ENCODE measurements at places on chromosomes 5 and 9.

GRCh38 chr9:105069696-105070095 is 141.7 kb upstream of the ABCA1 start:
- no peak for DNase-seq

GRCh38 chr9:98627296-98627695 is 81.4 kb downstream of the GABBR2 start:
- no peak for DNase-seq

DNA sequence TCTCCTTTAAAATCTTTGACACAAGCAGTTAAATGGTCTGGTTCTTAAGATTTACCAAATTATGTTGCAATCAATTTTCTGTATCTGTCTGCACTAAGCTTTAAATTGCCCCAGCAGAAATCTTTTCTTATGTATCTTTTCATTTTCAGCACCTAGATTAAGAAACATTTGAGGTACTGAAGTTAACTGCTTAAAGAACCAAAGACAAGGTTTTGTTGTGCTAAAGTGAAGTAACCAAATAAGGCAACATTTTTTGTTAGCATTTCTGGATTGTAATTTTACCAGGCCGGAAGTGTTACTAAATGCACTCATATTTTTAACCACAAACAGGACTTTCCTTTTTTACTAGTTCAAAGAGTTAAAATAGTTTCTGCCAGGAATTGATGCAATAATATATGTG is 24.1 kb upstream of the MTAP start:
- DNase-seq: no peak

DNA sequence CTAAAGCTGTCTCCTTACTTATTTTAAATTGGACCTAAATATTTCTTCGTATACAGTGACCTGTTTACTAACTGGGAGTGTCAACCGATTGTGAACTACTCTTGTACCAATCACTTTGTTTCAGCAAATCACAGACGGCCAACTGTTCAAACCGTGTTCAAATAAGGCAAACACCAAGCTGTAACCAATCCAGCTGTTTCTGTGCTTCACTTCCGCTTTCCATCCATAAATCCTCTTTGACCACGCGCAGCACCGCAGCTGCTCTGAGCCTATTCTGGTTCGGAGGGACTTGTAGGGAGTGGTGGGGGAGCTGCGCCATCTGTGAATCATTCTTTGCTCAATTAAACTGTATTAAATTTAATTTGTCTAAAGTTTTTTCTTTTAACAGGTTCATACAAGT is 4.8 kb upstream of the FAM240B start:
- DNase-seq: no peak

DNA sequence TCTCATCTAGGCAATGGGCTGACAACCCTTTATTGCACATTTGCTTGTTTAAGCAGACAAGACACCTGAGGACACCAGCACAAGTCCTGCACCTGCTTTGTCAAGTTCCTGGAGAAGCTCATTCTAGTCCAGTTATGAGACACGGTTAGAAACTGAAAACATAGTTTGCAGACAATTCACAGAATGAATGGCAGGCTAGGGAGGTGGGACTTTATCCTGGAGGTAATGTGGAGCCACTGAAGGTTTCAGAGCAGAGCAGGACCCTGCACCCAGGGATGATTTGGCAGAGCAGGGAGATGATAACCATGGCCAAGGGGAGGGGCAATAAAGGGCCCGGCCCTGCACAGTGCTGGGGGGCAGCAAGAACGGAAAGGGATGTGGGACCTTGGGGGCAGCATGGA is 50.7 kb upstream of the SLC25A51 start:
- DNase-seq: no peak

GRCh38 chr5:148290271-148291195 is 21.7 kb upstream of the SPINK7 start:
- no peak for DNase-seq

DNA sequence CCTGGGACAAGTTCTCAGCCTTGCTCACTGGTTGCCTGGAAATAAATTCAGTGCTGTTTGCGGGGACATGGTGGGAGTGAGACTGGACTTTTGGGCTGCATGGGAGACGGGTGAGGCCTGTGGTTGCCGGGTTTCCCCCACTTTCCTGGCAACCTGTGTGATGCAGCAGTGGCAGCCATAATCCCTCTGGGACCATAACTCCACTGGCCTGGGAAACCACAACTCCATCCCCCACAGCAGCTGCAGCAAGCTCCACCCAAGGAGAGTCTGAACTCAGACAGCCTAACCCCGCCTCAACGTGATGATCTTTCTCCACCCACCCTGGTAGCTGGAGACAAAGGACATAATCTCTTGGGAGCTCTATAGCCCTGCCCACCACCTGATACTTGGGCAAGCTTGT is 349.9 kb downstream of the PIK3R1 start:
- no peak for DNase-seq

- no peak for DNase-seq
These were observed 24.5 kb downstream of the DDX31 start for GRCh38 chr9:132645306-132645705.

GRCh38 chr5:151721812-151722391 is 35.2 kb upstream of the SPARC start:
- DNase-seq: no peak

GRCh38 chr5:756865-757345 is 27.6 kb downstream of the ZDHHC11B start:
- no peak for DNase-seq

DNA sequence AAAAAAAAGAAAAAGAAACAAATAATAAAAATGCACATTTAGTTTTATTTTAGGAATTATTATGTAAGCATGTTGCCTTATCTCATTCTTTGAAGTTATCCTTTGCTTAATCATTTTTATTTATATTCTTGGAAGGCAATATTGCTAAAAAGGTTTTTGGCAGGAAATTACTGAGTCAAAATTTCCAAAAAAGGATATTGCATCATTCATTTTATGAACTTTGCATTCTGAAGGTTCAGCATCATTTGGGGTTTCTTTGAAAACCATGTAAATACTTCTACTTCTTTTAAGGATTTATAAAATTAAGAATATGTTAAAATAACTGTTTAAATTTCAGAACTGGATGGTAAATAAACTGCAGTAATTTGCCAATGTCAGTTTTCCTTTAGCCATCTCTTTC is 94.2 kb upstream of the CTNND2 start:
- no peak for DNase-seq

- DNase-seq: no peak
These were observed 23.2 kb downstream of the TGFBR1 start for GRCh38 chr9:99128133-99128406.

GRCh38 chr9:91166796-91167366 is 194.8 kb downstream of the AUH start:
- DNase-seq: no peak

GRCh38 chr9:136552117-136552703 is 6.4 kb upstream of the NOTCH1 start:
- no peak for DNase-seq

GRCh38 chr9:18749711-18750110 is 275.8 kb downstream of the ADAMTSL1 start:
- no peak for DNase-seq

GRCh38 chr5:142421621-142422397 is 97.0 kb upstream of the SPRY4 start:
- DNase-seq: no peak

- DNase-seq: no peak
These were observed 222.3 kb downstream of the CD180 start for GRCh38 chr5:66974256-66974655.

DNA sequence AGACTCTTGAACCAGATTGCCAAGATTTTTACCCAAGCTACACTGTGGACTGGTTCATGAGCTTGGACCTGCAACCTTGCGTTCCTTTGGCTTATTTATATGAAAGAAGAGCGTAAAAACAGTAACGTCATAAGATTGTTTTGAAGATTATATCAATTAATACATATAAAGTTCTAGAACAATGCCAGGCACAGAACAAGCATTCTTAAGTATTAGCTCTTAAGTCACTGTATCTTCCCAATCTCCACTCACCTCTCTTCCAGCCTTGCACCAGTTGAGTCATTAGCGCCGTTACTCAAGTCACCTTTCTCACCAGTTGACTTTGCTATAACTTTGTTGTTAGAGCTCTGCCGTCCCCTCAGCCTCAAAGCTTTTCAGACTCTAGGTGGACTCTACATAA is 415.7 kb downstream of the PLK2 start:
- no peak for DNase-seq

GRCh38 chr9:117151716-117152115 is 263.1 kb downstream of the ASTN2 start:
- DNase-seq: no peak

DNA sequence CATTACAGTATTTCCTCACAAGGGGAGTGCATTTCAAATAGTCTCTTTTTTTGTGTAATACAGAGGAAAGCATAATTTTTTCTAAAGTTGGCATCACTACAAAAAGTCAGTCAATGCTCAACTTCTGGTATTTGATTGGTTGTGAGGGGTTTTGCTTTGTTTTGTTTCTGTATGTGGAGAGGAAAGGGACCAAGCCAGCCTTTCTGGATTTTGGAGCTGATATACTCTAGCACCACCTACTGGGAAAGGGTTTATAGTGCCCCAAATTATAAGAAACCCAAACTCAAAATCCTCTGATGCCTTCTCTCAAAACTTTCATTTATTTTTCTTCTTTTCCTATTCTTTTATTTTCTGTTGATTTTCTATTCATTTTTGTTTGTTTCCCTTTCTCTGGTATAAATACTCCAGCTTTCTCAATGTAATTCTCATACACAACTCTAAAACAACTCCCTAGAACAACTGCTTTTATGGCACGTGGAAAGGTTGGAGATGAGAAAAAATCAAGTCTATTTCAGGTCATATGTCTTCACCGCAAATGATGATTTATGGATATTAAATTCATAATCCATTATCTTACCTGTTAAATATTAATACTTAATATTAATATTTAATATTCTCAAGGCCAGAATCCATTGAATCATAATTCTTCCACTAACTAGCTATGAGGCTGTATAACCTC is 69.5 kb upstream of the ANXA1 start:
- no peak for DNase-seq

DNA sequence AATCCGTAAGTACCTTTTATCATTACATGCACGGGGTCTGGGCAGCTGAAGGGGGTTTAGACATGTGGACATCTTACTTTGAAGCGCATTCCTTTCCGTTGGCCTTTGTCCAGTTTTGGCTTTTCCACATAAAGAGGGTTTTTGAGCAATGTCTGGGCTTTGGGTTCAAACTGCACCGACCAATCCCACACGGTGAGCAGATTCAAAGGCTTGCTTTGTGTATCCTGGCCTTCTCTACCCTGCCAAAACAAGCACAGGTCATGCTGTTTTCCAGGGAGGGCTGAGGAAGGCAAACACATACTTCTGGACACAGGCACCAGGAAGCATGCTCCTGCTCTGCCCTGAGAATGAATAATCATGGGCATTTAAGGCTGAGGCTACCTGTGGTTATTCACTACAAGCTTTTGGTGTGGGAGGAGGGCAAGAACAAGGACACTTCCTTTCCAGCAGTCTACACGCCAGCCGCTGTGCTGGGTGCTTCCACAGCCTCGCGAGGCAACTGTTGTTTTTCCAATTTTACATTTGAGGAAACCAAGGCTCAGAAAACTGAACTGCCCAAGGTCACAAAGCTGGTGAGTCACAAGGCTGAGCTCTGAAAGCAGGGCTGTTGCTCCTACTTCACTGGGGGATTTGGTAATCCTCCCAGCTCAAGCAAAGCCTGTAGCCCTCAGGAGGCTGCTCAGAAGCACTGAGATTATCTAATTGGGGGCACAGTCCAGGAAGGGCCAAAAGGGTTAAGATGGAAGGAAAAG is 59.8 kb upstream of the GOLPH3 start:
- DNase-seq: no peak
